ENCODE measurements at places on chromosomes 6 and 20. TPM values are rescaled to one million over a fixed set of nuclear protein-coding genes. Genes with fewer than 3 reads are reported as not detected.

GRCh38 chr6:53866226-53866625 is 71.4 kb downstream of the LRRC1 start:
- no peak for DNase-seq

DNA sequence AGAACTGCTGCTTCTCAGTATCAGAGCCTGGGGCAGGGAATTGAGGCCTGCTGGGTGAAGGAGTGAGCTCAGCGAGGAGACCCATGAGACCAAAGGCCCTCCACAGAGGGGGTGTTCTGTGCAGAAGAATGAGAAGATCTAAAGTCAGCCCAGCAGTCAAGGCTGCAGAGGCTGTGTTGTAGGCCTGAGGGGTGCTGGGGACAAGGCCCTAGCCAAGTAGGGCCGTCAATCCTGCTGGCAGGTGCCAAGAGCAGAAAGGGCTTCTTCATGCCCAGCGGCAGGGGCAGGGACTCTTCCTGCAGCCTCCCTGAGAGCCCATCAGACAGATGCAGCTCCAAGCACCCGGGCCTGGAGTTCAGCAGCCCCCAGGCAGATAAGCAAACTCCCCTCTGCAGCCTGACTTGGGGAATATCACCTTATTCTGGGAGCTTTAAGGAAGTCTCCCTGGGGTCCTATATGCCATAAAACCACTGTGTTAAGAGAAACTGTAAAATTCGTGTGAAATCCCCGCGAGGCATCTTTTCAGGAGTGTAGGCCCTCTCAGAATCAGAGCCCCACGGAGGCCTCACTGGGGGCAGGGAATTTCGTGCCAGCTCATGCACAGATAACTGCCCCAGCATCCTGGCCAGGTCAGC is 9.0 kb downstream of the CCDC167 start:
- peak; percentile 86 for DNase-seq

DNA sequence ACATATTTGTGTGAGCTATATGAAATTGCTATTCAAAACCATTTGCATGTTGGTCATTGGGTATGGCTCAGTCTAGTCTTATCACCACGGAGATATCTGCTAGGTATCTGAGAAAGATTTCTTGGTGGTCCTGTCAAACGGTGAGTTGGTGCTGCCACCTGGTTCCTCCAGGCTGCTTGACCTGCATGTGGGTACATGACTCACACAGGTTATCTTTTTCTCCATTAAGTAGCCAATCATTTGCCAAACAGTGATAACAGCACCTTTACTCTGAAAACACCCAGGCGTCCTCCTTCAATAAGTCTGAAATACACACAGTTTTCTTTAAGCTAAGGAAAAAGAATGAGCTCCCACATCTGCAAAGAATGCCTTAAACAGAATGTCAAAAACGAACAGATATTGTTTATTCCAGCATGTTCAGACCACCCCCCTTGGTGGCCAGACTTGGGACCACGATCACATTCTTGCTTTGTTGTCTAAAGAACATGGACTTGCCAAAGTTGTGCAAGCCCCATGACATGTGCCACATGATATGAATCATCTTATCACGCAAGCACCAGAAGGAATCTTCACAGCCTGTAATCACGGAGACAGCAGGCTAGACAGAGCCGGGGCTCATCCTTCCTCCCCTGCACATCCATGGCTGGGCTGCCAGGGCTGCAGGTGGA is 200.7 kb upstream of the THBS2 start:
- DNase-seq: peak; percentile 86

The LY6G6F gene
- not detected for total RNA-seq

GRCh38 chr6:88174906-88175305 is 8.8 kb upstream of the CNR1 start:
- no peak for DNase-seq

- DNase-seq: no peak
Measured at GRCh38 chr6:81997090-81997926, 244.8 kb upstream of the TENT5A start.

- no peak for DNase-seq
Measured at GRCh38 chr6:25447570-25447929, 168.4 kb downstream of the CARMIL1 start.

The NHLRC1 gene
- total RNA-seq: 2.9 TPM

DNA sequence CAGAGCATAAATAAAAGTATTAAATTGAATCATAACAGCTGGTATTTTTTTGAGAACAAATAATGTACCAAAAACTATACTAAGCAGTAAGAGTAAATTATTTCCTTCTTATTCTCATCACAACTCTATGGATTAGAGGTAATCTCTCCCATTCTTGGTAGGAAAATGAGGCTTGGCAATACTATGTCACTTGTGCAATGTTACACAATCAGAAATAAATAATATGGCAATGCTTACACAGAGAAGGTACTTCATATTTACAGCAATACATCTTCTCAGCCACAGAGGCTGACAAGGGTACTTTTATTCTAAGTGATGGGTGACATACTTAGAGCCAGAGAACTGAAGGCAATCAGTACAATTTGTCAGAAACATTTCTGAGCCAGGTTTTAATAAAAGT is 3.9 kb downstream of the DST start:
- DNase-seq: no peak

- no peak for DNase-seq
Measured at GRCh38 chr6:138989098-138989983, 1.3 kb upstream of the REPS1 start.

The DLL1 gene
- 0.36 TPM for total RNA-seq

The NINL gene
- 14.8 TPM for total RNA-seq

GRCh38 chr6:16651871-16652270 is 109.4 kb downstream of the ATXN1 start:
- no peak for DNase-seq

The RIN2 gene
- total RNA-seq: 55.7 TPM

The CST9L gene
- total RNA-seq: not detected

DNA sequence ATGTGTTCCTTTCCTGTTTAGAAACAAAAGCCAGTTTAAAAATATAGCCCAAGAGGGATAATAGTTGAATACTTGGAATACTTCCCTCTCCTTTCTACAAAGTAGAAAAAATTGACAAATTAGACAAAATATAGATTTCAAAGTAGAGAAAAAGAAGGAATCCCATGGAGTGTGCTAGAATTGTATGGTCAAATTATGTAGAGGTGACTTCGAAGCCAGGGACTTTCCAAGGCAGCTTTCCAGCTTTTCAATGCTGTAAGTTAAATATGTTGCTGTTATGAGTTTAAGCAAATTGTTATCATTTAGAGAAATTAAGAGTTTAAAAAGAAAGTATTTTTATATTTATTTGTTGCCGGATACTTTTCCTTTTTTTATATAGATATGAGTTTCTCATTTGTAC is 415.5 kb upstream of the OPRM1 start:
- DNase-seq: no peak

GRCh38 chr6:84033523-84034451 is at the start of gene MRAP2:
Gene MRAP2 (plus strand): TSS chr6:84033772. CDS start chr6:84055319, 21,547 bp downstream.
- DNase-seq: peak; percentile 93

The SIRPB1 gene
- 1.2 TPM for total RNA-seq

The LPA gene
- total RNA-seq: not detected

The DAAM2 gene
- total RNA-seq: 46.9 TPM

- DNase-seq: no peak
Measured at GRCh38 chr6:150201772-150202329, 59.0 kb downstream of the PPP1R14C start.

DNA sequence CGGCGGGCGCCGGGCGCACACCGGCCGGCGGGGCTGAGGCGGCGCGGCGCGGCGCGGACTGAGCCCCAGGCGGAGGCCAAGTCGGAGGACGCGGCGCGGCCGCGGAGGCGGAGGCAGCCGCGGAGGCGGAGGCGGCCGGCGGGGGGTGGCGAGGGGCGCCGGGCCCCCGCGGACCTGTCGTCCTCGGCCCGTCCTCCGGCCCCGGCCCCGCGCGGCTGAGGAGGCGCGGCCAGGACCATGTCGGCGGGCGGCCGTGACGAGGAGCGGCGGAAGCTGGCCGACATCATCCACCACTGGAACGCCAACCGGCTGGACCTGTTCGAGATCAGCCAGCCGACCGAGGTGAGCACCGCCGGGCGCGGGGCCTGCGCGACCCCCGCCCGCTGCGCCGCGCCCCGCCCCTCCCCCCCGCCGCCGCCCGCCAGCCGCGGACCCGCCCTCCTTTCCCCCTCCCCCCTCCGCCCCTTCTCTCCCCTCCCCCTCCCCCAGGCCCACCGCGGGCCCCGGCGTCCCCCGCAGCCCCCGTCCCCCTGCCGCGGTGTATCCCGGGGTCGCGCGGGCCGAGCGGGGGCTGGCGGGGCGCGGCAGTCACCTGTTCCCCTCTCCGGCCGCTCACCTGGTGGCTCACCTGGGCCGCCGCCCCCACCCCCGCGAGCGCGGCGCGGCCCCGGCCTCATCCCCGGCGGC is at the start of gene AFDN:
Gene AFDN, plus strand, starts transcription at position 16 of the 687 bp plus-strand sequence. Its CDS starts 222 bp downstream, at position 238.
- DNase-seq: peak; percentile 98

The ZBTB46 gene
- under 0.01 TPM for total RNA-seq

The KLHDC3 gene
- 123 TPM for total RNA-seq

GRCh38 chr20:3800878-3801260 is 4.8 kb downstream of the CDC25B start:
- no peak for DNase-seq

The SAPCD1 gene
- total RNA-seq: 0.59 TPM

DNA sequence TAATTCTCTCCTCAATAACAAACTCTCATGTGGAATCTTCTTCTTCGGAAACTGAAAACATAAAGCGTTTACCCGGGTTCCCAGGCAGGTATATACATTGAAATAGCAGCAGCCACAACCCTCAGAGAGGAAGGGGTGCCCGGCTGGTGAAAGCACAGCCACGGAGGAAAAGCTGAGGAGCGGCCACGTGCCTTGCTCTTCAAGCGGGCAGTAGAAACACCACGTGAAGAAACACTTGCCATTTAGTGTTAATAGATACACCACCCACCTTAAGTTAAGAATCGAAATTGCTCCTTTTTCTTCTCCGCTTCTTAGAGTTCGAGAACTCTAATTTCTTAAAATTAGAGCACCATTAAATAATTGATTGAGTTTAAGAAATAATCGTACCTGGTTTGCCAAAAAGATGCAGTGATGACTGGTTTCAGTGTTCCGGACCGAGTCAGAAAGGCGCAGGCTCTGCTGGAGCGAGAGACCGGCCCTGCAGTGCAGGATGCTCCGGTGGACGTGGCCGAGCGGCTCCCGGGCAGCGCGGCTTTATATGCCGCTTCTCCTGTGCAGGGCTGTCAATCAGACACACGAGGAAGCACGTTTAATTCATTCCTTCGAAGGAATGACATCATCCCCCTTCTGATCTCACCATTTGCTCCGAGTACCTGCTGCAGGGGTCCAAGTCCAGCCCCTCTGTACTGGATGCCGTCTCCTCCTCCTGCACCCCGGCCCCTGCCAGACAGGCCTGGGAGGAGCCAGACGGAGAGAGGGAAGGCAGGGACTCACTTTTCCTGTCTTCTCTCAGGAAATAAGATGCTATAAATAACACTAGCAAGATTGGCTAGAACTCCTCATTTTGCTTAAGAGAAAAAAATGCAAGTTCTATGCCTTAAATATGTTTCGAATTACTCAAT is at the start of gene THBS2:
Gene THBS2, minus strand, starts transcription at position 510 of the 902 bp plus-strand sequence. CDS start 3,062 bp downstream, outside the sequence.
- peak; percentile 92 for DNase-seq

DNA sequence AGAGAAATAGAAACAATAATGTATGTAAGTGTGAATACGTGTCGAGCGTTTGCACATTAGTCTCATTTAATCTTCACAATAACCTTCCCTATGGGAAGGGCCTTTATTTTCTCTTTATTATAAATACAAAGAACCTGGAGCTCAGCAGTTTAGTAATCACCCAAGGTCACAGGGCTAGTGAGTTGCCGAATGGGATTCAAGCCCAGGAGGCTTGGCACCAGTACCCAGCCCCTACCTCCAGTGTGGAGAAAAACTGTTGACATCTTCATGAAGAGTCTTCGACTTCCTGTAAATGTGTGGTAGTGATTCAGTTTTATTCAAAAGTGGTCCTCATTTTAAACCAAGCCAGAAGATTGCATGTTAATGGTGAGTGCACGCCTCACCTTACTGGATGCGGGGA is 162.8 kb downstream of the SCML4 start:
- no peak for DNase-seq

The LHFPL5 gene
- not detected for total RNA-seq

GRCh38 chr6:7811441-7811840 is 85.5 kb downstream of the BMP6 start:
- no peak for DNase-seq

GRCh38 chr20:44217342-44218092 is 6.9 kb upstream of the OSER1 start:
- DNase-seq: peak; percentile 88

- DNase-seq: peak; percentile 10
Measured at GRCh38 chr20:38995536-38996044, 33.4 kb downstream of the DHX35 start.

DNA sequence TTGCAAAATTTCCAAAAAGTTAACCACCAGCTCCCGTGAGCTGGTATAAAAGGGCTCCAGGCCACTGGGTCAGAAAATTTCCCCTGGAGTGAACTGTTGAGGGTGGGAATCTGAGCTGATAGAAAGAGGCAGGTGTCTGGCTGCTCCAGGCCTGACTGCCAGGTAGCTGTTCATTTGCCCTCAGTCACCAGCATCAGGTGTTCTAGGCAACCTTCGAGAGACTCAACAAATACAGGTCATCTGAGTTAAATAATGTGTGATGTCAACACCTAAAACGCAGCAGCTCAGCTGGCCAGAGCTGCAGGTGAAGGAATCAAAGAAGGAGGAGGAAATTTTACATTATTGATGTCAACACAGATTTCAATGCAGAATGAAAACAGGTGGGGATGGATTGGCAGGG is 46.7 kb downstream of the KCNK5 start:
- DNase-seq: no peak

- DNase-seq: no peak
Measured at GRCh38 chr6:169695131-169695530, 6.7 kb downstream of the WDR27 start.

- no peak for DNase-seq
Measured at GRCh38 chr20:42494290-42494689, 695.4 kb downstream of the PTPRT start.

DNA sequence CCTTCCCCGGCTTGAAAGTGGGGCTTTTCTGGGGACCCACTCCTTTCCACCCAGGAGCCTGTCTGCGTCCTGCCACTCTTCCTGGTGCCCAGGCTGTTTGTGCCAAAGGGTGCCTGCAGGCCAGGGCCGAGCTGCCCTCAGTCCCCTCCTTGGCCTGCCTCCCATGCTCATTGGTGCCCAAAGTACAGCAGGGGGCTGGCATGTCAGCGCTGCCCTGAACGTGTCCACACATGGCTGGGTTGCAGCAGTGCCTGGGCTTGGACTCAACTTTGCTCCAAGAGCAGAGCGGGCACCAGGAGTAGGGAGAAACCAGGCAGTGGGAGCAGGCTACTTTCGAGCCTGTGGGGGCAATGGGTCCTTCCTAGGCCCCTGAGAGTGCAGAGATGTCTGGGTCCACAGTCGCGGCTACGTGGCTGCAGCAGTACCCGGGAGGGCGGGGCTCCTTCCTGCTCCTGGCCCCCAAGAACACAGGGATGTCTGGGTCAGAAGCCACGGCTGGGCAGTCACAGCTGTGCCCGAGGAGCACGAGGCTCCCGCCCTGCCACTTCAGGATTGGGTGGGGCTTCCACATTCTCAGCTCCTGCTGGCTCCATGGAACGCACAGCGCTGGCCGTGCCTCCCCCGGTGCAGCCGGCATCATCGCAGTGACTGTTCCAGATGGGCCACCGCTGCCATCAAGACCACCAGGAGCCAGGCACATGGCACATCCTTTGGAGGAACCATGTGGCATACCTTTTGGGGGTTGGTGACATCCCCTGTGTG is 50.0 kb upstream of the CLDN20 start:
- no peak for DNase-seq
